GM03348 (cell line): ENCODE measurements at places on chromosomes 6 and 20.

DNA sequence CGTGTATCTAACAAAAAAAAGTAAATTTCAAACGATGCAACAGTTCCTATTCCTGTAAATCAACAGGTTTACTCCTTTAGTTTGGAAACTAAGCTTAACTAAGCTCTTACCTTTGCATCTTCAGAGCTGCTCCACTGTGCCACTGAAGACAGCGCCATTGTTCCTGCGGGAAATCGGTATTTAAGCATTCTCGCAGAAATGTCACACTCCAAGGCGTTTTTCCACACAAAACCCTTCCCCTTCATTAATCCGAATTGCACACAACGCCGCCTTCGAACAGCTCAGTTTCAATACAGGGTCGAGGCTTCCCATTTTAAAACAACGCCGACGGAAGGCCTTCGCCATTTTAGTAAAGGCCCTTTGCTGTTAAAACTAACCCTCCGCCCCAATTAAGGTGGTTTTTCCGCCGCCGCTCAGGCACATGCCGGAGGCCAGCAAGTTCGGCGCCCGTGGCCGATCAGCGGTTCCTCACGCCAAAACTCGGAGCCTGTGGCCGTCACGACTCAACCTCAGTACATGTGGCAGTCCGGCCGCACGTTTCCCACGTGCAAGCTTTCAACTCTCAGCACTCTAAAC lies 35.4 kb upstream of the SYNCRIP start:
- no peak for DNase-seq

GRCh38 chr6:28953585-28954258 lies 29.9 kb upstream of the TRIM27 start:
- peak; percentile 15 for DNase-seq

- peak; percentile 92 for DNase-seq
These were observed 210.4 kb upstream of the RNF24 start for GRCh38 chr20:4225745-4226144.

- DNase-seq = peak; percentile 7
These were observed 197.9 kb upstream of the GRIK2 start for GRCh38 chr6:101195588-101195987.

- DNase-seq = peak; percentile 66
These were observed 118.8 kb downstream of the RALGAPA2 start for GRCh38 chr20:20593447-20594170.

DNA sequence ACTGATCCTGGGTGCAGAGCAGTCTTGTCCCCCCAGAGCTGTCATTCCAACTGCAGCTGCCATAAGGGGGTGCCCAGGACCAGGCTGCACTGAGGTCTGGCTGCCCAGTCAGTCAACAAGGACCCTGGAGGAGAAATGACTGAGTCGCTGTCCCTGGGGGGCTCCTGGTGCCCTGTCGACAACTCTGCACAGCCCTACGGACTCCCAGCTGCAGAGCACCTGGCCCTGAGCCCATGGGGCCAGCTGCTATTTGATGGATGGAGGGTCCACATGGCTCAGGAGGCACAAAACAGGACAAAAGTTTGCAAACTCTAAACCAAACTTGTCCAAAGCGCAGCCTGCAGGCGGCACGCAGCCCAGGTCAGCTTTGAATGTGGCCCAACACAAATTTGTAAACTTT lies 46.3 kb upstream of the RPS6KA2 start:
- DNase-seq = no peak

DNA sequence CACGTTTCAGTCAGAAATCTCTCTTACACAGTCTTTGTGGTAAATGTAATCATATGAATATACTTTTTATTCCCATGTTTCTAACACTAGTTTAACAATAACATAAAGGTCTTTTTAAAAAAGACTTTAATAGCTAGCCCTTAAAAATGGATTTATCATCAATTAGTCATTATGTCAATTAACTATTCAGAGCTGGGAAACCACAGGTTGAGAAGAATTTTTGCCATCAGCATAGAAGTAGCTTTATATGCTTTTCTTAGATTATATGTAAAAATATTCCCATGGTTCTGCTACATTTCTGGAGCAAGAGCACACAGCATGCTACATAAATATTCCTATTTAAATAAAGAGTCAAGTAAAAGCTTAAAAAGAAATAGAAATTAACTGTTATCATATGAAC lies 35.5 kb downstream of the ASCC3 start:
- no peak for DNase-seq

GRCh38 chr6:55276745-55277530 lies 50.3 kb upstream of the GFRAL start:
- DNase-seq = peak; percentile 33

DNA sequence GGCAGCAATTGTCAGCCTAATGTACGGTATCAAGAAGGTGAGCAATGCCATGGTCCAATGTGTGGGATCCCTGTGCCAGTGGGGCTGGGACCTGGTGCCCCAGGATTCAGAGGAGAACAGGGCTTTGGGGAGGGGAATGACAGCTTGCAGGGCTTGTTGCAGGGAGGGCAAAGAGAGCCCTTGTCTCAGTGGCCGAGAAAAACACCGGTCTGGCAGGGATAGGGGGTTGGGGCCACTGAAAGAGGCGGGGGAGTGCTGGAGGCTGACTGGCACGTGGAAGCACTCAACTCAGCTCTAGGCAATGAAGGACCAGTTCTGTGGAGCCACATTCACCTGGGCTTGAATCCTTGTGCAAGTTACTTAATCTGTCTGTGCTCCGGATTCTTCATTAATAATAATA lies 3.5 kb upstream of the MUCL3 start:
- DNase-seq = no peak

- peak; percentile 45 for DNase-seq
These were observed 91.0 kb downstream of the BCKDHB start for GRCh38 chr6:80197474-80197873.

DNA sequence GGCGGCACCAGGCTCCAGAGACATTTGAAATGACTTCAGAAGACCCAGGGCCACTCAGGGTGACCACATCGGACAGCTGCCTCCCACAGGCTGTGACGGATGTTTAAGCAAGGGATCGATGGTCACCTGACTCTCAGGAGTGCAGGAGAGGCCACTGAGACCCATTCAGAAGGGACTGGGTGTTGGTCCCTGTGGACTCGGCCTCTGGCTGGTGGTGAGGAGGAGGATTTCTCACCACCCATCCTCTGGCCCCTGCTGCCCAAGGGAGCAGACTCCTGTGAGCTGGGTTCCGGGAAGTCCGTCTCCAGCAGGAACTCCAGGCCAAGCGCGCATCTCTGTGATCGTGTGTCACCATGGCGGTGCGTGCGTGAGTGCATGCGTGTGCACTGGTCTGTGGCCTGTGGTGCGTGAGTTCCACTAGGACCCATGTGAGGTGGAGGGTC lies 25.5 kb downstream of the NPEPL1 start:
- peak; percentile 3 for DNase-seq

DNA sequence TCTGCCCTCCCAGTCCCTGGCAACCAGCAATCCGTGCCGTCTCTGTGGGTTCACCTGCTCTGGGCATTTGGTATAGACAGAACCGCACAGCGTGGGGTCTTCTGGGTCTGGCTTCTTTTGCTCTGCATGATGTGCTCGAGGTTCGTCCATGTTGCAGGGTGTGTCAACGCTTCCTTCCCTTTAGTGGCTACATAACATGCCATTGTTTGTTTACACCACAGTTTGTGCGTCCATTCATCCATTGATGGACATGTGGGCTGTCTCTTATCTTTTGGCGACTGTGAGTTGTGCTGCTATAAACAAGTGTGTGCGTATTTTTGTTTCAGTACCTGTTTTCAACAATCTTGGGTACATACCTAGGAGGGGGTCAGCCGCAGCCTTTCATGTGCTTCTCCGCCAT lies 149.5 kb upstream of the RPS6KA2 start:
- DNase-seq = no peak

- DNase-seq = peak; percentile 75
These were observed 62.6 kb downstream of the FAM50B start for GRCh38 chr6:3911614-3912336.

- no peak for DNase-seq
These were observed 89.6 kb upstream of the SLC35F1 start for GRCh38 chr6:117817499-117817898.

DNA sequence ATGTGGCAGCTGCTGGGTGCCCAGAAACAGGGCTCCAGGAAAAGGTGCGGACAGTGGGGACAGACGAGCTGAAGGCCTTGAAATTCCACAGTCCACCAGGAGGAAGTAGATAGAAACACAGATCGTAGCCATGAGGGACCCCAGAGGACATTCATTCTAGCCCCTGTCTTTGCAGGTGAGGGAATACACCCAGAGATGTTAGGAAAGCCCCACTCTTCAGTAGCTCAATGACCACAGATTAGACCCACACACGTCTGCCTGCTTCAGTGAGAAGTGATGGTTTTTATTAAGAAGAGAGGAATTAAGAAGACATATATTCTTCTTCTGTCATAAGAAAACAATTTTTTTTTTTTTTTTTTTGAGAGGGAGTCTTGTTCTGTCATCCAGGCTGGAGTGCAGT lies 123.0 kb downstream of the MAP3K7 start:
- no peak for DNase-seq

- DNase-seq = no peak
These were observed 45.4 kb downstream of the SYNJ2 start for GRCh38 chr6:158026901-158027589.

DNA sequence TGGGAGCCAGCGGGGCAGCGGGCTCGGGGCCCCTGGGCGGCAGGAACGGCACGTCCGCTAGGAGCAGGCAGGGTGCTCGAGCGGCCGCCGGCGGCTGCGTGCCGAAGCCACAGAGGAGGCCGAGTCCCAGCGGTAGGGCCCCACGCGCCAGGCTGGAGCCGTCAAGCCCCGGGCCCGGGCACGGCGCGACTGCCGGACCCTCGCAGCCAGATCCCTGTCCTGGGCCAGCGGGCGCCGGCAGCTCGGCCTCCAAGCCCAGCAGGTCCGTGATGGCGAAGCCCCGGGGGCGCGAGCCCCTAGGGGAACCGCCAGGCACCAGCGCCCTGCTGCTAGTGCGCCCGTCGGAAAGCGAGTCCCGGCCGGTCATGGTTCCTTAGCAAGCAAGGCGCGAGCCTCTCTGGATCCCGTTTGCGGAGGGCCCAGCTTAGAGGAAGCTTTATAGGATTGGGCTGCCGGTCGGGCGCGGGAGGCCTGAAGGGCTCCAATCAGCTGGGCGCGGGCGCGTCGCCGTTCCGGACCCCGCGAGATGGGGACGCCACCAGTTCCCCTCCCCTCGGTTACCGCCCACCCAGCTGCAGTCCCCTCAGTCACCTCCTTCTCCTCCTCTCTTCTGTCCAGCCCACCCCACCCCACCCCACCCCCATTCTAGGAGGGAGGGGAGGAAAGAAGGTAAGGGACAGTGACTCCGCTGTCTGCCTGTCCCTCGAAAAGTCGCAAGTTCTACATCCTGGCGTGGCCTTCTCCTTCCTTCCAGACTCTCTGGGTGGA lies at the start of gene VSX1:
VSX1 (minus strand) TSS at position 412 of the 768 bp plus-strand sequence; CDS start at position 367, 45 bp downstream.
- no peak for DNase-seq

- DNase-seq = no peak
These were observed 1.1 kb upstream of the SLC2A10 start for GRCh38 chr20:46708172-46708860.

- DNase-seq = no peak
These were observed 89.8 kb upstream of the PTPN1 start for GRCh38 chr20:50420380-50420779.

- no peak for DNase-seq
These were observed 115.1 kb upstream of the JAG1 start for GRCh38 chr20:10788877-10789276.

DNA sequence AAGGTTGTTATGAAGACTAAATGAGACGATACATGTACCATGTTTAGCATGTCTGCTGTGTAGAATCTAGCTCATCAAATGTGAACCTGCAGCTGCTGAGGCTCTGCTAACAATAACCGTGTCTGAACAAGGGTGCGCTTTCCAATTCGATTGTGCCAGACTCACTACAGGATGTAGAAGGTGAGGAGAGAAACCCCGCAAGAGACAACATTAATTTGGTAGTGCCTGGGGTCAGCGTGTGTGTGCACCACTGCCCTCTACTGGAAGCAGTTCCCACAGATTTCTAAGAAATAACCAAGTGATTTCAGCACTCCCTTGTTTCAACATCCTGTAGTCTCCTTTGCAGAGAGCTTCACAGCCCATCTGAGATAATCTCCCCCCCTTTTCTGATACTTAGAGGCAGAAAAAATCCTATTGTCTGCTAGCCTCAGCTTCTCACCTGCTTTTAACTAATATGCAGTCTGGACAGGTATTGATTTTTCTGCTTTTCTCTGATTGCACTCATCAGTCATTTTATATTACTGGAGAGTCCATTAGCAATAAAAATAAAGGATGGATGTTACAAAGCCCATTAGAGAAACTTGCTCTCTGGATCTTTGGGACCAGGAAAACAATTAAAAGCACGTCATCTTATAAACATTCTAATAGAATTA lies 96.7 kb upstream of the BACH2 start:
- DNase-seq = peak; percentile 64

GRCh38 chr6:85404564-85405174 lies 45.2 kb upstream of the NT5E start:
- peak; percentile 75 for DNase-seq

GRCh38 chr6:13319891-13320564 lies 8.3 kb downstream of the TBC1D7 start:
- no peak for DNase-seq

DNA sequence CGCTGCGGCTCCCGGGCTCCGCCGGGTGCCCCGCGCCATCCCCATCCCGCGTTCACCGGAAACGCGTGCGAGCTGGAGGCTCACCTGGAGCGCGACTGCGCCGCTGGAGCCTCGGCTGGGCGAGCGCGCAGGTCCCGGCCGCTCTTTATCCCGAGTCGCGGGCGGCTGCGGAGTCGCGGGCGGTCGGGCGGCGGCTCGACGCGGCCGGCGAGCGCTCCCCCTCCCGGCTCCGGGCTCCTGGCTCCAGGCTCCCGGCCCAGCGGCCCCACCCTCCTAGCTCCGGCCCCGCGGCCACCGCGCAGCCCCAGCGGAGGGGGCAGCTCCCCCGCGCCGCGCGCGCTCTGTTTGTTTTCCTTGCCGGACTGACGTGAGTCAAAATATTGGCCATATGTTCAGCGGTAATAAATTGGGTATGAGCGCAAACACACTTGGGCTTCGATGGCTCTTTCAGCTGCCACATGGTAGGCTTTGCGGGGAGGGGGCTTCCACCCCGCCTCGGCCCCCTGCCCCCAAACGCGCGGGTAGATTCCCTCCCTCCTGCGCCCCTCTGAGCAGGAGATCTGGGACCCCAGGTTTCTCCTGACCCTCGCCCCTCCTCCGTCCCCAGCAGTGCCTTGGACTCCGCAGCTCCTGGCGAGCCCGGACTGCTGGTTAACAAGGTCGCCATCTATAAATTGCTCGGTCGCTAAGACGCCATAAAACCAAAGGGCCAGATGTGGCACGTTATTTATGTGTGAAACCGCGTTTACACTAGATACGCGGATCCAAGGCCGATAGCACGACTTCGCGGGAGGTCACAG lies 8.8 kb upstream of the NKX2-2 start:
- no peak for DNase-seq

DNA sequence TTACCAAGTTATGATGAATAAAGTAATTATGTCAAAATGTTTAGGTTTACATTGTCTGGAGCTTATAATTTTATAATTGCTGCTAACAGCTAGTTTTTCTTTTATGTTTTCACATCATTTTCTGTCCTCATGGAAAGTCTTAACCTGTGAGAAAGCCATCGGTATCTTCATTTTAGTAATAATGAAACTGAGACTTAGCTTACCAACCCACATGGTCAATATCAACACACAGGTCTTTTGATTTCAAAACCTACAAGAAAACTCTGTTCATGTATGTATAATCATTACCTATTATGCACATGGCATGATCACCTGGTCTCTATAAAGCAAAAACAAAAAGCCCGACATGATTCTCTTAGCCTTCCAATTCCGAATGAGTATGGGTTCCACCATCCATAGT lies 61.9 kb downstream of the KCNQ5 start:
- no peak for DNase-seq
